ENCODE measurements at places on chromosomes 2 and 18.

DNA sequence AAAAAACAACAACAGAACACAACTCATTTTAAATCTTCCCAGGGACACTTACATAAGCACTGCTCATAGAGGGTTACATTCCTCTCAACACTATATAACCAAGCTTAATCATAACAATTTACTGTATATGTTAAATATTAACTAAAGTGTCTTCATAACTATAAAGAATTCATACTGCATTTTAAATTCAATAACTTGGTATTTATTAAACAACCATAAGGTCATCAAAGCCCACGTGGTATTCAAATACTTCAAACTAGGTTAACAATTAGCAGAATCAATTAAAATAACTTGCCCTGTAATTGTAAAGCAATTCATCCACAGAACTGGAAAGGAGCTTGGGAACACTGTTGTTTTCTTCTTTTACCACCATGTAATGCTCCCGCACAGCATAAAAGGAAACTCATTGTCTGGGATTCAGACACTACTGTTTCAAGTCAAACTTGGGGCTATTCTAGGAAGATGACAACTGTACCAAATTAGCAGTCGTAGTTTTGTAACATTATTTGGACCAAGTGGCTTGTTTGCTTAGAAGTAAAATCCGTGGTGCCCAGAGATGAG is 10.4 kb downstream of the GAREM1 start:
- DNase-seq: no peak

DNA sequence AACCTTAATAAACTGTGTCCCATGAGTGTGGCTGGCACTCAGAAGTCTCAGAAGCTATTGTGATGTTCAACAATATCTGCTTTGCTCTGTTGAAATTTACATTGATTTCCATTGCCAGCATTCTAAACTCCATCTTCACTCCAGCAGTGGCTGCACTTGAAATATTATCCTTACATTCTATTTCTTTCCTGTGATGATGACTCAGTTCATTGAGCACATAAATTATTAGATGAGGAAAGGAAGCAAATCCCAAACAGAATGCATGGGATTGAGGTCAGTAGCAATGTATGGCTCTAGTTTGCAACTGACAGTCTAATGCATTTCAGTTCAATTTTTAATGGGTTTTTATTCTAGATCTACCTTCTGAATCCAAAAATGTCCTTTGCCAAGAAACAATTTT is 92.4 kb upstream of the TTN start:
- no peak for DNase-seq

DNA sequence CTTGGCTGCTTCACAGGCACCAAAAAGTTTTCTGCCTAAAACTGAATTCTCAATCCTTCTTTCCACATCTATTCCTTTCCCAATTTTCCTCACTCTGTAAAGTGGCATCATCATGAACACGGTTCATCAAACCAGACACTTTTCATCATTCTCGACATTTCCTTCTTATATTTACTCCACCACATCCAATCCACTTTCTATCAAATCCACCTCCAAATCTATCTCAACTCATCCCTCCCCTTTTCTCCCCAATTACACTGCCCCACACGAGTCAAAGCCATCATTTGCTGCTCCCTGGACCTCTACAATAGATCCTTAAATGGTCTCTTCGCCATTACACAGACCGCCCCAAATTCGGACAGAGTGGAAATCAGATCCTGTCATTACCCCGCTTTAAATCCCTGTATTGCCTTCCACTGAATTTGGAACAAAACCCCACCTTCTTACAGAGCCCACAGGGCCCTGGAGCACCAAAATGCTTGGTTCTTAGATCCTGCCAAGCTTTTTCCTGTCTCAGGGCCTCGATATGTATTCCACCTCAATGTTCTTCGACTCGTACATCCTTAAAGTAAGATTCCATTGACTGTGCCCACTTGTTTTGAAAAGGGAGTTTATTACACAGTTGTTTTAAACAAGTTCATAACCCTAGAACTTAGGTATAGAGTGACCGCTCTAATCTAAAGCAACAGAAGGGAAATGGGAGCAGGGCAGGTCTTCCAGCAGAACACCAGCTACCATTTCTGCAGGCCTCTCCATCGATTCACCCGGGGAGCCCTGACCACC is 856 bp downstream of the ACAA2 start:
- no peak for DNase-seq

DNA sequence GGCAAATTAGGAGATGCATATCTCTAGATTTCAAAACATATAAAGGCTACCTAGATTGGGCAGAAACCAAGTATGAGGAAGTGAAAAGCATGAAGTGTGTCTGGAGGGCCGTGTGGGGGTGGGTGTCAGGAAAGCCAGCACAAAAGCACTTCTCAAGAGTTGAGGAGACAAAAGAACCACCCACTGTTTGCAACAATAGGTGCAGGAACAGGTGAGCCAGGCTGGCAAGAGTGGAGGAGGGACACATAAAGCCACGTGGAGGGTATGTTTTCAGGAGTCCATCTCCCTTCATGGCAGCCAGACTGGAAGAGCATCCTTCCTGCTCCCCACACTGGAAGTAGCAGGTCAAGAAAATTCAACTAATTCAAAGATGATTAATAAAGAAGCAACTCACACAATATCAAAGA is 96.4 kb downstream of the CERS6 start:
- no peak for DNase-seq

DNA sequence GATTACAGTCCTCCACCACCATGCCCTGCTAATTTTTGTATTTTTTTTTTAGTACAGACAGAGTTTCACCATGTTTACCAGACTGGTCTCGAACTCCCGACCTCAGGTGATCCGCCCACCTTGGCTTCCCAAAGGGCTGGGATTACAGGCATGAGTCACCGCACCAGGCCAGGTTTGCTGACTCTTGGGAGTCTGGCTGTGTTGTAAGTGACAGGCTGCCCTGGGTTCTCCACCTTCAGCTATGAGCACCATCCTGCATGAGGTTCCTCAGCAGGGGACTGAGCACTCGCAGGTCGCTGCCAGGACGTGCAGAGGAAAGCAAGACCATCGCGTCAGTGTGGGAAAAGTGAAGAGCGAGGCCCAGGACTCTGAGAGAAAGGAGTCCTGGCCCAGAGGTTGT is 112.6 kb upstream of the NDUFV2 start:
- DNase-seq: no peak

DNA sequence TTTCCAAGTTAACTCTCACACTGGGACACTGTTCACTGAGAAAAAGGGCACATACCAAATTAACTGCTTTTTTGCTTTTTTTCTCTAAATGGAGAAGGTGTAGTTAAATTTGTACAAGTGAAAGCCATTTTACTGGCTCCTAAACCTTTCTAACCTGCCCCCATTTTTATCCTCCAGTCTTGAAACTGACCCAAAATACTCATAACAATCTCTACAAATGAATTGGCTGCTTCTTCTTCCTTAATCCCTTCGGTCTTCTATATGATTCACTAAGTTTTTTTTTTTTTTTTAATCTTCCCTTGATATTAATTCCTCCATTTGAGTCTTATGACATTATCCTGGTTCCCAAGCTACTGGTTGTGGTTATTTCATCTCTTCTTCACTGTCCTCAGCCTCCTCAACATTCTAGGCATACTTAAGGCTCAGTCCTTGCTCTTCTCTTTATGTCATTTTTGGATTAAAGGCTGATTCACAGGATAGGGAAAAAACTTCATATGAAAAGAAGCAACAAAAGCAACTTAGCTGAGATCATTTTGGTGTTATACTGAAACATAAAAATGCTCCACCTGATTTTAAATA is 19.8 kb downstream of the ORC2 start:
- DNase-seq: no peak

- DNase-seq: no peak
Observed at GRCh38 chr2:72894514-72894913, 7.3 kb downstream of the SPR start.

DNA sequence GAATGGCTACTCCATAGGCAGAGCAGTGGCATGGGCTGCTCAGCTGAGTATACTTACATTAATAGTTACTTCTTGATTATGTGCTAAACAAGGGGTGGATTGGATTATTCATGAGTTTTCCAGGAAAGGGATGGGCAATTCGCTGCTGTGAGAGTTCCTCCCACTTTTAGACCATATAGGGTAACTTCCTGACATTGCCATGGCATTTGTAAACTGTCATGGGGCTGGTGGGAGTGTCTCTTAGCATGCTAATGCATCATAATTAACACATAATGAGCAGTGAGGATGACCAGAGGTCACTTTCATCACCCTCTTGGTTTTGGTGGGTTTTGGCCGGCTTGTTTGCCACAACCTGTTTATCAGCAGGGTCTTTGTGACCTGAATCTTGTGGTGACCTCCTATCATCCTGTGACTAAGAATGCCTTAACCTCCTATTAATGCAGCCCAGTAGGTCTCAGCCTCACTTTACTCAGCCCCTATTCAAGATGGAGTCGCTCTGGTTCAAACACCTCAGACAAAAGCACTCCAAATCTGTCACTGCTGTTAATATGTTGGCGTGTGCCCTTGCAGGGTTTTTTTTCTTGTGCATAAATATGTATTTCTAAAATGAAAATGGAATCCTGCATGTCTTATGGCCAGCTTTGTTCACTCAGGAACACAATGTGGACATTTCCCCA is 56.0 kb downstream of the CYBRD1 start:
- no peak for DNase-seq

- DNase-seq: no peak
Observed at GRCh38 chr2:154960802-154961583, 262.5 kb downstream of the KCNJ3 start.

GRCh38 chr18:77022556-77022955 is 110.0 kb downstream of the MBP start:
- DNase-seq: no peak

GRCh38 chr2:80303909-80304837 is at the start of gene LRRTM1:
Gene LRRTM1, minus strand, starts transcription at chr2:80304752. Its CDS starts 933 bp downstream, at chr2:80303819.
- DNase-seq: peak; percentile 71

- no peak for DNase-seq
Observed at GRCh38 chr18:79942211-79942610, 9.2 kb downstream of the SLC66A2 start.

- DNase-seq: no peak
Observed at GRCh38 chr2:31324016-31324633, 90.2 kb downstream of the EHD3 start.

DNA sequence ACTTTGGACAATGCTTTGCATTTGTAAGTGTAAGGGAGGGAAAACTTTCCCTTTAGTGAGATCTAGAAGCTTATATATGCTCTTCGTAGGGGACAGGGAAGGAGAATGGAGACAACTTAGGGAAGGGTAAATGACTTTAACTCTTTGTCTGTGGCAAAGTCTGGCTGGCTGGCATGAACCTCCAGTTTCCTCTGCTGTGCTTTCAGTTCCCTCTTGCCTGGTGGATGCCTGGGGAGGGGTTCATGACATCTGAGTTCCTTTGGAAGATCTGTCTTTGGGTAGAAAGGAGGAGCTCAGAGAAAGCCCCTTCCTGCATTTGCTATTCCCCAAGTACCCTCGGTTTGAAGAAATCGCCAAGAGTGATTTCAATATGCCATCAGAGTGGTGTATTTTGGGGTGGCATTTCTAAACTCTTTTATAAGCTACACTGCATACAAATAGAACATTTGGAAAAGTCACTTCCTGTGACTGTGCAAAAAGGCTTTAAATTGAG is 143.6 kb downstream of the VAPA start:
- no peak for DNase-seq

DNA sequence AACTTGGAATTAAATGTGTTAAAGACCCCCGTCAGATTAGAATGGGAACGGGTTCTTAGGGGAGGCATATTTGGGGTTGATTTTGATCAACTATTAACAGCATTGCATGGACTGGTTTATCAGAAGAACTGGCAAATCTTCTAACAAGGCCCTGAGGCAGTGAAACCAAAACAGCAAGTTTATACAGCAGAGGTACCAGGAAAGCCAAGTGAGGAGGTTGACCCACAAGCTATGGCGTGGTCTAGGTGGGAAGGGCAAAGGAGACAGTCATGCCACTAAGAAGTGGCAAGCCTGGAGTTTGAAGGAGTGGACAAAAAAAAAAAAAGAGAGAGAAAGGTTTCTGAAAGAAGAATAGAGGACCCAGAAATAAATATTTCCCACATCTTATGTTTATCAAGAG is 187.0 kb downstream of the MREG start:
- no peak for DNase-seq

DNA sequence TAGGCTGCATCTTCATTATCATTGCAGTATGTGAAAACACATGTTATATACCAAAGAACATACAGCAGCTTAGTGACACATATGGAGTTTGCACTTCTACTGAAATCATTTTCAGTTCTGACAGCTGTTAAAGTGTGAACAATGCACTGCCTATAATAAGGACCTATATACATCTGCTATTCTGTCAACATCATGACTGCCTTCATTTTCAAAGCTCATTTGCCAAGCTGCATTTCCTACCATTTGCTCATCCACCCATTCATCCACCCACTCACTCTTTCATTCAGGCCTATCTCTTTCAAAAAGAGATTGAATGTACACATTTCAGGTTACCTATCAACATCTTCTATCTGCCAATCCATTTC is 81.7 kb upstream of the STK17B start:
- DNase-seq: no peak

- DNase-seq: no peak
Observed at GRCh38 chr2:102585847-102586404, 33.4 kb upstream of the SLC9A2 start.

DNA sequence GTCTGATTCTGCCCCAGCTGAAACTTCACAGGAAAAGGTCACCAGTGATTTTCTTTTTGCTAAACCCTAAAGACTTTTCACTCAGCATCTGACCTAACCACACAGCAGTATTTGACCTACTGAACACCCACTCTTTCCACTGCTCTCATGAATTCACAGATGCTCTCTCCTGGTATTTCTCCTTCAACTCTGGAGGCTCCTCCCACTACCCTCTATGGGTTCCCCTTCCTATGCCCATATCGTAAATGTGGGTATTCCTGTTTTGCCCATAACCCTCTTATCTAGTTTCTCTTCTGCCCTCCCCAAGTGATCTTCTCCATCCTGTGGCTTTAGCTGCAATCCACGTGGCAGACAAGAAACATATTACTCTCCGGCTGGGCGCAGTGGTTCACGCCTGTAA is 7.6 kb downstream of the PLEKHM3 start:
- DNase-seq: no peak

DNA sequence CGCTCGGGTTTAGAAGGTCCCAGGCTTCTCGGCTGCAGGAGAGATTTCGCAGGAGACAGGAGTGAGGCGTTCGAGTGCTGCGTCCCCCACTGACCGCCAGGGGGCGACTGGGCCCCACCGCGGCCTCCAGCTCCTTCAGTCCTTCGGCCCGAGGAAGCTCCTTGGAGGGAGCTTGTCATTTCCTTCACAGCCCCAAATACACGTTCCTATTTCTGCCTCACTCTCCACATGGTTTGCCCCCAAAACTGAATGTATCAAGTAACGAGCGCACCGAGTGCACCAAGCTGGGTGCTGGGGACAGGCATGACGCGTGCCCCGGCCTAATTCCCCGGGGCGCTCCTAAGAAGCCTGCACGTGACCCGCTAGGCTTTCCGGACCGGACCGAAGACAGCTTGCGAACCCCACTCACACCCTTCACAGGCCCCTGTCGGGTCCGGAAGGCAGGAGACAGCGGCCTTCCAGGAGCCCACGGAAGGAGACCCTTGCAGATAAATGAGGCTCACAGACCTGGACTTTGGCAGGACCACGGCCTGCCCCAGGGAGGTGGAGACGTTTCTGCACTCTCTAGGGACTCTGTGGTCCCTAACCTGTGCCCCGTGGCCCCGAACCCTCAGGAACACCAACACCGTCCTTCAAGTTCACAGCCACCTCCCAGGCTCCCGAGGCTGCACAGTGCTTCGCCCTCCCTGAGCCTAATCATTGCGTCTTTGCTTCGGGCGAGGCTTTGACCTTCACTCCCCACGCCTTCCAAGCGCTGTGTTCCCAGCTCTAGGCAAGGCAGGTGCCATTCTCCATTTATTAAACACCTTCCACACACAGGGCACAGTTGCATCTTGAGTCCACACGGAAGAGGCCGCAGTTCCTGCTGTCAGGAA is 13.0 kb upstream of the FAHD2A start:
- DNase-seq: peak; percentile 83
